Suprapubic skin (tissue), 4 donors: ENCODE measurements at places on chromosomes 13 and 19.

DNA sequence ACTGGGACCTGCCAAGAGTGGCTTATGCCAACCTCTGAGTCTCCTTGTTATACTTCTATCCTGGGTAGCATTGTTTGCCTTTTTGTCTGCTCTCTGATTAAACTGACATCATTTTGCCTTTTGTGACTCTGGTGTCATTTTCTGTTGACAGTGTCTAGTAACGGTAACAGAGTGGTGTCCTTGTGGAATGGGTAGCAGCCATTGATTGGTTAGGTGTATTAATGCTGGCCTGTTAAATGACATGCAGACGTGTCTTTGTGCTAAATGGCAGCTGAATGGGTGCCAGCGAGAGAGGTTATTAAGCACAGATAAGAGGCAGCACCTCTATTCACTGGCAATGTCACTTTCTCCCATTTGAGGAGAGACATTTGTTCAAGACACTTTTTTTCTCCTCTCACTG lies 1289.4 kb downstream of the PCDH9 start:
- DNase-seq, result no peak

DNA sequence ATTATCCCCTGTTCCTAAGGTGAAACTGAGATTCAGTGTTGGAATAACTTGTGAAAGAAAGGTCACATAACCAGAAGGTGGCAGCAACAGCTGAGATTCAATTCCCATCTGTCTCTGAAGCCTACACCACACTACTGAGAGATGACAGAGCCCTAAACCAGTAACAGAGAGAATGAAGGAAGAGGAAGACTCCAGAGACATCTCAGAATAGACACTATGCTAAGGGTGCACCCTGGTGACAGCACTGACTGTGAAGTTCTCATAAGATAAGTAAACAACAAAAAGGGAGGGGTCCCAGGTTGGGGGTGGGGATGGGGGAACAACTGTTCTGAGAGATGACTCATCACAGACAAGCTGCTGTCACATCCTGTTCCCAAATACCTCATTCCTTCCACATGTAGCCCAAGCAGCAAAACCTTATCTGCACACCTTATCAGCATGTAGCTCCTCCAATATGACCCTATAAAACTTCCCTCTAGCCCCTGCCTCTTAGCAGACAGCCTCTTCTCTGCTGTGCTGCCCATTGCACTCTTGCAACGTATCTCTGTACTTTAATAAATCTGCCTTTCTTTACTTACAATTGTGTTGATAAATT lies 46.5 kb downstream of the UTP14C start:
- DNase-seq, result no peak

DNA sequence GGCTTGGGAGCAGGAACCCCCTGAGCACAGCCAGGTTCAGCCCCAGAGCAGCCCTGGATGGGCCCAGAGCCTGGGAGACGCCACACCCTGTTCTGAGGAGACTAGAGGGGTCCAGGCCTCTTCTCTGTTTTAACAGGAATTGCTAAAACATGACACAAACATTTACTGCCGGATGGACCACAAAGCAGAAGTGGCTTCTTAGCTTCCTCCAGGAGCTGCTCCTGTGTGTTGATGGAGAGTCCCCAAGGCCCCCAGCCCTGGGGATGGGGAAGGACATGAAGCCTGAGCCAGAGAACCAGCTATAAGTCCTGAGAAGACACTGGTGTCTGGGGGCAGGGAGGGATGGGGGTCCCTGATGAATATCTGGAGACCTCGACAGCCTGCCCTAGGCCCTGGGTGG lies 14.6 kb downstream of the CEACAM3 start:
- no peak for DNase-seq

DNA sequence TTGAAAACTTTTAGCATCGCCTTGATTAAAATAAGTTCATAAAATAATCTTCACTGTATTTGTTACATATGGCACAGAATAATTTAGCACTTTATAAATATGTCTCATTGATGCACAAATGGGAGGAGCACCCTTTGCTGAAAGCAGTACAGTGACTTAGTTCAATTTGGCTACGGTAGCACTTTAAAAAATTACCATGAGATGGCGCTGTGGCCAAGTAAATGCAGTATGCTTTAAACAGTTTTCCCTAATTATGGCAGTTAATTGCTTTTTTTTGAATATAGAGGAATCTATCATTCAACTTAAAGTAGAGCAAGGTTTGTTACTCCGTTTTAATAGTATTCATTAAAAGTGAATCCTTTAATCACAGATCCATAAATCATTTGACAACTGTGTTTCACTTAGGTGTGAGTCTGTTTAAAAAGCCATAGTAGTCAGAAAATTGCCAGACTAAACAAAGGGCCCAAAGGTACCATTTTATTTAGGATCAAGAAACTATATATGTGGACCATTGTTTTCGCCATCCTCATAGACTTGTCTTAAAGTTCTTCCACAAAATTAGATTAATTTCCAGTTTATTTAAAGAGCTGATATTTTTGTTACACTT lies 34.7 kb upstream of the ESD start:
- no peak for DNase-seq

DNA sequence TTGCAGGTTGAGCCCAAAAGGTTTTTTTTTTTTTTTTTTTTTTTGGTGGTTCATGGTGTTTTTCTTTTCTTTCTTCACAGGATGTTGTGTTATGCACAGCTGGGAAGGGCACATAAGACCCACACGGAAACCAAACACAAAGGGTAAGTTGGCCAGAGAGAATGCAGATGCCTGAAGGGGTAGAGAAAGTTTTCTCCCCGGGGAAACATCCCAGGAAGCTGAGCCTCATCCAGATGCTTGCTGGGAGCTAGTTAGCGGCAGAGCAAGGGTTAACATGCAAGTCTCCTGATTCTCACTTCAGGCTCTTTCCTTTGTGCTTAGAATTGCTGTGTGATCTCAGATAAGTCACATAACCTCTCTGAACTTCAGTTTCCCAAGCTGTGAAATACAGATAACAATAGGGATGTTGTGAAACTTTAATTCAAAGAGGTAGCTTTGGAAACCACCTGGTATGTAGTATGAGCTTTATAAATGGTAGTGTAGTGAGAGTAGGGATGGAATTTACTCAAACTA lies 3.1 kb downstream of the ADGRE1 start:
- no peak for DNase-seq

GRCh38 chr13:51793570-51794271 lies 10.2 kb downstream of the DHRS12 start:
- peak; percentile 43 for DNase-seq

GRCh38 chr13:78430166-78430791 lies 173.1 kb downstream of the POU4F1 start:
- no peak for DNase-seq

- DNase-seq, result peak; percentile 75
Observed at GRCh38 chr13:23466144-23467002, 32.9 kb upstream of the SACS start.

DNA sequence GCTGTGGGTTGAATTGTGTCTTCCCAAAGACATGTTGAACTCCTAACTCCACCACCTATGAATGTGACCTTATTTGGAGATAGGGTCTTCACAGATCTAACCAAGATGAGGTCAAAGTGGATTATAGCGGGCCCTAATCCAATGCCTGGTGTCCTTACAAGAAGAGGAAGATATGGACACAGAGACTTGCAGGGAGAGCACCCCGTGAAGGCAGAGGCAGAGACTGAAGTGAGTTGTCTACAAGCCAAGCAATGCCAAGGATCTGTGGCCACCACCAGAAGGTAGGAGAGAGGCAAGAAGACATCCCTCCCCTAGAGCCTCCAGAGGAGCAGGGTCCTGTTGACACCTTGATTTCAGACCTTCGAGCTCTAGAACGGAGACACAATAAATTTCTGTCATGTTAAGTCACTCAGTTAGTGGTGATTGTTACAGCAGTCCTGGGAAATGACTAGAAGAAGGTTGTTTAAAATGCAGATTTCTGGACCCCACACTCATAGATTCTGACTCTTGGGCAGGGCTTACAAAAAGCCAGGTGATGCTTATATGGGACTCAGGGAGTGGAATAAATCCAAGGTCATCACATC lies 70.6 kb downstream of the FGF9 start:
- DNase-seq, result no peak
